ENCODE measurements at places on chromosomes 13 and 19.

- no peak for DNase-seq
Measured at GRCh38 chr13:33228648-33229445, 56.7 kb downstream of the STARD13 start.

DNA sequence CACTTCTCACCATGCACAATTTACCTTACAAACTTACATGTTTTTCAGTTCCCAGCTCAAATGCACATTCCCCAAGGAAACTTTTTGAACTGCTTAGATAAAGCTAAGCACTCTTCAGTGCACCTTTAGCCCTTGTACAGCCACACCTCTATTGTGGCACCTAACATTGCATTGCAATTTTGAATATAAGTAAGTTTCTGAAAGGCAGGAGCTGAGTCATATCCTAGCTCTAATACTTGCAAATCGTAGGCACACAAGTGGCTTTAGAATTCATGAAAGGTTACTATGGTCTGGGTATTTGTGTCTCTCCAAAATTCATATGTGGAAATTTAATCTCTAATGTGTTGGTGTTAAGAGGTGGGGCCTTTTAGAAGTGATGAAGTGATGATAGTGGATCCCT lies 4.9 kb upstream of the ESD start:
- no peak for DNase-seq

GRCh38 chr19:18507021-18507726 lies 14.7 kb downstream of the ELL start:
- DNase-seq = peak; percentile 79

DNA sequence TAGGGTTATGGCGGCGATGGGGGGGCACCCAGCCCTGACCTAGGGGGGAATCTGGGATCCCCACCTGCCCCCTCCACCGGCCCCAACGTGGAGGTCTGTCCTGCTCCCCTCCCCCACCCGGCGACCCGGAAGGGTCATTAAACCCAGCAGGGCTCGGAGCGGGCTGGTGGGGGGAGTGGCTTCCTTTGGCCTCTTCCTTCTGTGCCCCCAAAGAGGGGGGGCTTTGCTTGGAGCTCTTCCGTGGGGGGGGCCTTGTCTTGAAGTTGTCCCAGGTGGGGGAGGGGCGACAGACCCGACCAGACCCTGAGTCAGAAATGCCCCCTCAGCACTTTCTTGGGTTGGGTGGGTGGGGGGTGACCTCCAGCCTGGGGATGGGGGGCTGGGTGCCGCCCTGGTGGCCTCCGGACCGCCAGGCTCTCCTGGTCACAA lies 1.5 kb downstream of the ARID3A start:
- no peak for DNase-seq

- DNase-seq = no peak
Measured at GRCh38 chr13:113144255-113144629, 14.2 kb upstream of the PROZ start.

- no peak for DNase-seq
Measured at GRCh38 chr19:14103310-14103709, 12.8 kb upstream of the SAMD1 start.

DNA sequence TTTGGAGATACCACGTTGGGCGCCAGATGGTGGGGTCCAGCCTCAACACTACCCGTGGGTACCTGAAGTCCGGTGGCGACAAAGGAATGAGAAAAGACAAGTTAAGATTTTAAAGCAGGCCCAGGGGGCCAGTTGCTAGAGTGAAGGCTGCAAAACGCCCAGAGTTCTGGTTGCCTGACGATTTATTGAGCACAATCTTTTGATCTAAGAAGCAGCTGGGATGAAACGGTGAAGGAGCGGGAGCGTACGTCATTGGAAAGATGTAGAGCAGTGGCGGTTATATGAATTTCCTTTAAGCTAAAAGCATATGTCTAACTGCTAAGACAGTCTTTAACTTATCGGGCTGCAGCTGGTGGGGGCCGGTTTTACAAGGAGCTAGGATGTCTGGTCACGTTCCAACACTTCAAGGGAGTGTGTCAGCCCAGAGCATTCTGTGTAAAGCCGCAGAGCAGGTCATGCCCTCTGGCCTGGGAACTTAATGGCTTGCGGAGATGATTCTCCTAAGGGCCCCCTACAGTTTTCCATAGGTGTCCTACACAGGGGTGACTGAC lies 28.9 kb upstream of the EVI5L start:
- DNase-seq = no peak

DNA sequence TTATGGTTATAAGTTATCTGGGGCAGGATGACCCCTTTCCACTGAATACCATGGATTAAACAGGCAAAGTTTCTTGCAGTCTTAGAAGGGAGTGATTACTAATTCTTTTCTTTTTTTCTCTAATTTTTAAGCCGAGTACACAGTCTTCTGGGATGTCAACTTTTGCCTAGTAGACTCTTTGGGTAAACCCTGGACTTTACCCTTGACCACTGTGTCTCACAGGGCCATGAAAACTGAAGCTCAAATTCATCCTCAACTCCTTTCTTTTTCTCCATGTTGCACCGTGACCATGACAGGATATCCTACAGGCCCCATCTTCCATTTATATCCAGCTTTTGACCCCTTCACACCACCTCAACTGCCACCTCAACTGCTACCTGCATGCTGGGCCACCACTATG lies 51.8 kb downstream of the GJA3 start:
- DNase-seq = no peak

DNA sequence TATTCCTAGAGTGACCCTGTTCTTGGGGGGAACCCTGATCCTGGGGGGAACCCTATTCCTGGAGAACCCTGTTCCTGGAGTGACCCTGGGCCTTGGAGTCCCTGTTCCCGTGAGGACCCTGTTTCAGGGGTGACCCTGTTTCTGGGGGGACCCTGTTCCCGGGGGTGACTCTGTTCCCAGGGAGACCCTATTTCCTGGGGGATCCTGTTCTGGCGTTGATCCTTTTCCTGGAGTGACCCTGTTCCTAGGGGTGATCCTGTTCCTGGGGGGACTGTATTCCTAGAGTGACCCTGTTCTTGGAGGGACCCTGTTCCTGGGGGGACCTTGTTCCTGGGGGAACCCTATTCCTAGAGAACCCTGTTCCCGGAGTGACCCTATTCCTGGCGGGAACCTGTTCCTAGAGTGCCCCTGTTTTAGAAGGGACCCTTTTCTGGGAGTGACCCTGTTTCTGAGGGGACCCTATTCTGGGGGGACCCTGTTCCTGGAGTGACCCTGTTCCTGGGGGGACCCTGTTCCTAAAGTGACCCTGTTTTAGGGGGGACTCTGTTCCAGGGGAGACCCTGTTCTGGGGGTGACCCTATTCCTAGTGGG lies 15.0 kb downstream of the GNA15 start:
- no peak for DNase-seq

DNA sequence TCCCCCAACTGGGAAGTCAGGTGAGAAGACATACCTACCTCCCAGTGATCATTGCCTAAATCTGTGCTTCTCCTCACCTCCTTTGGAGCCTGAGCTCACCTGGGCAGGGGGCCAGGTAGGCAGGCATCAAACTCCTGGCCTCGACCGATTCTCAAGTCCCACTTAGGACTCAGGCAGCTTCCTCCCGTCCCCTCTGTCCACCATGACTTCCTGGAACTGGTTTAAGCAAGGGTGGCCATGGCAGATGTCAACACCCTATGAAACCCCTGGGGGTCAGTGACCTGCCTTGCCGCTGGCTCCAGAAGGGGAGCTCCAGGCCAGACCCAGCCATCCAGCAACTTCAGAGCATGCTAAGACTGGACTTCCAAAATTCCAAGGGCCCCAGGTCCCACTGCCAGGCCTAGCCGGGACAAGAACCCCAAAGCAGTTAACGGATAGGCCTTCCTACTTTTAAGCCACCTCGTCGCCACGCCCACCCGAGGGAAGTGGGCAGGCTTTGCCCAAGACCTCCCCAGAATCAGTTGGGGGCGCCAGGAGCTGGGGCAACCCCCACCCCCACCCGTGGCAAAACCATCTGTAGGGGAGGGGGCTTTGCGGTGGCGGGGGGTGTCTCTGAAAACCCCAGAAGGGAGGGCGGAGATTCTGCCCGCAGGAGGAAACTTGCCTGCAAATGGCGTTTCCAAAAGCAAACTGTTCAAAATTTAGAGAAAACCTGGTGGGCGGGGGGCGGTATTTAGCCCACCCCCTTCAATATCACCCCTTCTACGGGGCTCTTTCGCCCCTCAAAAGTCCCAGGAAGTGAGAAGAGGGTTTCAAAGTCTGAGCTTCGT lies 657 bp downstream of the PLIN3 start:
- no peak for DNase-seq

GRCh38 chr19:29771708-29772414 lies 39.9 kb upstream of the CCNE1 start:
- no peak for DNase-seq

- DNase-seq = peak; percentile 38
Measured at GRCh38 chr19:43901395-43902390, 33.4 kb downstream of the ZNF45 start.

- no peak for DNase-seq
Measured at GRCh38 chr19:3778104-3778867, 6.3 kb upstream of the RAX2 start.

DNA sequence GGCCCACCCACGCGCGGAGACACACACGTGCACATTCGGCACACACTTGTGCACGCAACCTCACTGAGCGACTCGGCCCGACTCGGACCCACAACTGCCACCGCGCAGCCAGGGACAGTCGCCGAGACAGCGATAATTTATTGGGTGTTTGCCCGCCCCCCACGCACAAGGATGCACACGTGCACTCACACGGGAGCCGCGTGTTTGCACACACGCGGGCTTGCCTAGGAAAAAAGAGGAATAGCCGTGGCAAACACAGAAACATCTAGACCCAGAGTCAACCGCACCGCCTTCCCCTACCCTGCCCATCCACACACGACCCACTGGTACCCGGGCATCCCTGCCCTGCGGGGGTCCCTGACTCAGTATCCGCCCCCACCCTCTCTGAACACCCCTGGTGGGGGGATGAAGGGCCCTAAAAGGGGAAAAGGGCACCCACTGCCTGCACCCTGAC lies 1.1 kb upstream of the SSBP4 start:
- DNase-seq = no peak

GRCh38 chr13:50841786-50842185 lies 1.7 kb downstream of the DLEU7 start:
- no peak for DNase-seq

DNA sequence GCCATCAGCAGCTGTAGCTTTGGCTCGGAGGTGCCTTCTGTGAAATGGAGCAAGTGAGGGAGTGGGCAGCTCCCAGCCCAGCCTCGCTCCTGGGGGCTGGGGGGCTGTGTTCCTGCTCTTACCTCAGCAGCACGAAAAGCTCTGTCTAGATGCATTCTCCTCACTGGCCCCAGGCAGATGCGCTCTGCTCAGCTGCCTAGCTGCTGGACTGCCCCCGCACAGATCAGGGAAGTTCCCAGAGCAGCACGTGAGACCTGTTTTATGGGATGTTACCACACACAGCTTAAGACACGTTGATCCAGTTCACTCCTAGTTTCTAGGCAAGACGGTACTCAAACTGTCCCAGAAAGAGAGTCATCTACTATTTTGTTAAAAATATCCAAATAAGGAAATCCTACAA lies 13.6 kb downstream of the LCP1 start:
- DNase-seq = peak; percentile 88

DNA sequence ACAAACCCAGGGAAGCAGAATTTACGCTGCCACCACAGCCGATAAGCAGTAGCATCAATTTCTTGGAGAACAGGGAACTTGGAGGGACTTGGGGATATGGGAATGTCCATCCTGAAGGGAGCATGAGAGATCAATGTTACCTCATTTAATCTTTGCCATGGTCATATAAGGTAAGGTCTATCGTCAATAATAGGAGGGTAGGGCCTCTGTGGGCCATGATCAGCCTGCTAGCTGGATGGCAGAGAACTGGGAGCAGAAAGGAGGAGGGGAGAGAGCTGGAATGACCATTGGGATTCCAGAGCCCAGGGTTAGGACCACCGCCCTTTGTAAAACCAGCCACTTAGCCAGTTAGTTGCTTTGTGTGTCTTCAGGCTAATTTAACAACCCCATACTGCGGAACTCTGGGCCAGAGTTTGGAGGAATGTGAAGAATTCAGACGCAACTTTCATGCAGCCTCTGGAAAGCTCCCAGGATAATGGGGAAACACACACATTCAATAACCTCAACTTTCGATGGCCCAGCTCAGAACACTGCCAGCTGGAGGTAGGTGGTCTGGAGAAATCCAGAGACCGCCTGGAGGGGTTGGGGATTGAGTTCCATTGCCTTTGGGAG lies 40.3 kb downstream of the ZNF557 start:
- DNase-seq = no peak

DNA sequence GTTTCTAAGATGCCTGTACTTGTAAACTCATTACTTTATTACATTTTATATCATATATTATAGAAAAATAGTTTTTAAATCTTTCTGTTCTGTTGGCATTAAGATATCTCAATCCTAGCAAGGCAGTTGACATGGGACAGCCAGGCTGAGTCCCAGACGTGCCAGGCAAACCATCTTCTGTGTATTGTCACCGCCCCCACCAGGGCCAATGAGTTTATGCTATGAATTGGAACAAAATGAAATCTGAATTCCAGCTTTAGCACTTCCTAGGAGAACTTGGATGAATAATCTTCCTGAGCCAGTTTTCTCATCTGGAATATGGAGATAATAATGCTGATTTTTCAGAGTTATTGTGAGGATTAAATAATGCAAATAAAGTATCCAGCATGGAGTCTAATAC lies 79.9 kb upstream of the GSX1 start:
- DNase-seq = no peak

DNA sequence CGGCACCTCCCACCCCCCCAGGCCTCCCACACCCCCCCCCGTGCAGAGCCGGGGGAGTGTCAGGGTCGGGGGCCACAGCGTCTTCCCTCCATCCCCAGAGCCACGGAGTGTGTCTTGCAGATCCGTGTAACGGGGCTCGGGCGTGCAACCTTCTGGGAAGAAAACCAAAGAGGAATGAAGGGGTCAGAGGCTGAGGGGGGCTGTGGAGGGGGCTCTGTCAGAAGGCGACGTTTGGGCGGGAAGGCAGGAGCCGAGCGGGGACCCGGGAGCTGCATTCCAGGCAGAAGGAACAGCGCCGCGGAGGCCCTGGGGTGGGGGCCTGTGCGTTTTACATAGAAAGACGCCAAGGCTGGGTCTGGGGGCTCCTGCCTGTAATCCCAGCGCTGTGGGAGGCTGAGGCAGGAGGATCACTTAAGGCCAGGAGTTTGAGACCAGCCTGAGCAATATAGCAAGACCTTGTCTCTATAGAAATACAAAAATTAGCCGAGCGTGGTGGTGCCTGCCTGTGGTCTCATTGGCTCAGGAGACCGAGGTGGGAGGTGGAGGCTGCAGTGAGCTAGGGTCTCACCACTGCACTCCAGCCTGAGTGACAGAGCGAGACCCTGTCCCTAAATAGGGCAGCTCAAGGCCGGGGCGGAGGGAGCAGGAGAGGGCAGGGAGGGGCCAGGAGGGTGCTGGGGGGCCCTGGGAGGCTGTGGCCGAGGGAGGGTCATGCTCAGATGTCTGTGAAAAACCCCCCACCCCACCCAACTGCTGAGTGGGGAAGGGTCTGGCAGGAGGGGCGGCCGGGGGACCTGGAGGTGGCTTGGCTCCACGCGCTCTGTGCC lies 27.8 kb downstream of the ARID3A start:
- no peak for DNase-seq

DNA sequence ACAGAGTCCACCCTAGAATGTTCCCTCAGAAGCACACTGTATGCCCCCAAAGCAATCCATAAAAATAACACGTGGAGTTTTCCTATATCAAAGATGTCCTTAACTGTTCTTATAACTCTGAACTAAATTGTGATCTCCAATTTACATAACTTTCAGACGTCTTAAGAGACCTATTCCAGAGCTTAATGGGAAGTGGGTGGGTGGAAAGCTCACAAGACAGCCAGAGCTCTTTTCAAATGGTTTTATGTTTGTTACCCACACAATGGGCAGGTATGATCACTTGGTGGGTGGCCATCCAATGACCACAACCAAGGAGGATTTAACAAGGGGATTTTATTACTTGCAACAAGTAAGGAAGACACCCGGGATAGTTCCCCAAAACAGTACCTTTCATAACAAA lies 81.7 kb downstream of the LRRC63 start:
- no peak for DNase-seq

GRCh38 chr13:36341718-36342117 lies 4.5 kb downstream of the SPART start:
- DNase-seq = no peak
